ENCODE measurements at places on chromosomes 2 and 18.

- no peak for DNase-seq
Measured at GRCh38 chr2:84946204-84947009, 24.6 kb upstream of the KCMF1 start.

DNA sequence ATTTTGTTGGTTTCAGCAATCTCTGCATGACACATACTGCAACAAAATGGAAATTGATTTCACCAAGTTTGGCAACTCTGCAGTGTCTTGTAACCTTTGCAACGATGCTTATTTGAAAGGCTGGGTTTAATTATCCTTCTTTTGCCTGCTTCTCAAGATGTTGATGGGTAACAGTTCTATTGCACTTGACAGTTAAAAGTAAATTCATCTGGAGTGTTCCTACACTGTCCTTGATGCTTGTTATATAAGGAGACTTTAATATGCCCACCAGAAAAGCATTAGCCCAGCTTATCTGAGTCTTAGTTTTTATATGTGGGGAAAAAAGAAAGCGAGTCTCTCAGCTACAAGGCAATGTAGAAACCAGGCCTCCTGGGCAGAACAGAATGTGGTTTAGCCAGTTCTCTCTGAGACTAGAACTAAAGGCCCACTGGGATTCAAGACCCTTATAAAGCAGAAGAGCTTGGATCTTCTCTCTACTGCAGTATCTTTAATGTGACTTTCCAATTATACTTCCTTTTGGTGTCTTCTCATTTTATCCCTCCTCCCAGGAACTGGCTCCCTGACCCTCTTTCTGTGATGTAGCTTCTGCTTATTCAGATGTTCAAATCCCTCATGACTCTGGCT, 106.8 kb upstream of the LYPD6 start:
- DNase-seq = no peak

- DNase-seq = no peak
Measured at GRCh38 chr2:234348081-234348480, 148.8 kb downstream of the ARL4C start.

DNA sequence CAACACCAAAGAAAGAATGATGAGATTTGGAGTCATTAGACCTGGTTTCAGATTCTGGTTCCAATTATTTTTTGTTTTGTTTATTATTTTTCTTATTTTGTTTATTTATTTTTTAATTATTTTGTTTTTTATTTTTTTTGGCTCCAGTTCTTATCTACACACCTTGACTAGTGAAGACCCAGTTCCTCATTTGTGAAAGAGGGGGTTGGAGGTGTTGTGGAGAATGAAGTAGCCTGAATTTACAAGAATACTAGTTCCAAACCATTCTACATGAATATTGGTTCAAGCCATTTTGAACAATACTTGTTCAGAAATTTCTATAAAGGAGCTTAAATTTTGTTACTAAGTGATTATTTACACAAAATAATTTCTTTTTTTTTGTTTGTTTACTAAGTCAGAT, 6.9 kb upstream of the KCNJ13 start:
- no peak for DNase-seq

DNA sequence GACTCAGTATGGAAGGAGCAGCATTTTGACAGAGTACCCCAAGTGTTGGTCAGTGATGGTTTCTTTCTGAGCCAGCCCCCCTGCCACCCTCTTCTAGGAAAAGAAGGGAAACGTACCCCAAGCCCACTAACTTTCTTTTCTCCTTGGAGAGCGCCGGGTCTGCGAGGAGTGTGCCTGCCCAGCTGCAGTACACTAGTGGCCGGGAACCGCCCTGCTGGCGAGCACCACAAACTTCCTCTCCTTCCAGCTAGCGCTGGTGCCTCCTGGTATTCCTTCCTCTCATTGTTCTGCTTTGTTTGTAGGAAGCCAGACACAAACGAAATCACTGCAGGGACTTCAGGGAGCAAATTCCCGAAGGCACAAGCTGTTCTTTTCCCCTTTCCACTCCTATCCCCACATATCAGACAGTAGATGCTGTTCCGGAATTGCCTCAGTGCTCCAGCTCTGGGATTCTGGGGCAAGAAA, 1.8 kb downstream of the CCDC85A start:
- DNase-seq = no peak

DNA sequence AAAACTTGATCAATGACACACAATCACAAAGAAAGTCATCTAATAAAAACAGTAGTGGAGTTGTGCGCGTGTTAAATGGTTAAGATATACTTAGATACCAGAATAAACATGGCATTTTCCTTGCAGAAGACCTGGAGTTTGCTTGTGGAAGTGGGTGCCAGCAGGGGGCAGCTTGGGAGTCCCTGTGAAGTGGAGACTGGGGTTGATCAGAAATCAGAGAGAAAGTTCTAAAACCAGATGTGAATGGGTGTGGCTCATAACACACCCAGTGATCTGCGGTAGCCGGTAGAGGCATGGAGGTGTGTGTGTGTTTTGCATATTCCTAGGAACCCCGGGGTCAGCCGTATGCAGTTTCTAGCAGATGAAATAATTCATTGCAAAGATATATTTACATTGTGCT, 300.1 kb upstream of the TRIB2 start:
- DNase-seq = no peak

GRCh38 chr2:181891258-181891965, at the start of gene ITPRID2:
Gene ITPRID2 (plus strand): TSS chr2:181891730. CDS start chr2:181892067, 337 bp downstream.
- DNase-seq = peak; percentile 56

DNA sequence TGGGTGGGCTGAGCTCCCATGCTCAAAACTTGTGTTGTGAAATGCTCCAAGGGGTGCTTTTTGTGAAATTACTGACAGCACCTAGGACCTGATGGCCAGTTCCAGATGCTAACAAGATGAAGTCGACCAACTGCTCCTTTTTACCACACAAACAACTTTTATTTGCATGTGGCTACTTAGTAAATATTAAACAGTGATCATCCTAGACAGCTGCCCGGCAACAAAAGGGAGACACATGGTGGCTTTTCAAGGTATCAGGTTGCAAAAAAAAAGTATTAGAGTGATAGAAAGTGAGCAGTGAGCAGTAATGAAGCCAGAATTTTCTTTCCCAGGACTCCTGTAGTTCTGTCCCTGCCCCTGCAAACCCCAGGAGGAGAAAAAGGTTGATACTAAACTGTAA, 118.5 kb downstream of the RPIA start:
- no peak for DNase-seq

DNA sequence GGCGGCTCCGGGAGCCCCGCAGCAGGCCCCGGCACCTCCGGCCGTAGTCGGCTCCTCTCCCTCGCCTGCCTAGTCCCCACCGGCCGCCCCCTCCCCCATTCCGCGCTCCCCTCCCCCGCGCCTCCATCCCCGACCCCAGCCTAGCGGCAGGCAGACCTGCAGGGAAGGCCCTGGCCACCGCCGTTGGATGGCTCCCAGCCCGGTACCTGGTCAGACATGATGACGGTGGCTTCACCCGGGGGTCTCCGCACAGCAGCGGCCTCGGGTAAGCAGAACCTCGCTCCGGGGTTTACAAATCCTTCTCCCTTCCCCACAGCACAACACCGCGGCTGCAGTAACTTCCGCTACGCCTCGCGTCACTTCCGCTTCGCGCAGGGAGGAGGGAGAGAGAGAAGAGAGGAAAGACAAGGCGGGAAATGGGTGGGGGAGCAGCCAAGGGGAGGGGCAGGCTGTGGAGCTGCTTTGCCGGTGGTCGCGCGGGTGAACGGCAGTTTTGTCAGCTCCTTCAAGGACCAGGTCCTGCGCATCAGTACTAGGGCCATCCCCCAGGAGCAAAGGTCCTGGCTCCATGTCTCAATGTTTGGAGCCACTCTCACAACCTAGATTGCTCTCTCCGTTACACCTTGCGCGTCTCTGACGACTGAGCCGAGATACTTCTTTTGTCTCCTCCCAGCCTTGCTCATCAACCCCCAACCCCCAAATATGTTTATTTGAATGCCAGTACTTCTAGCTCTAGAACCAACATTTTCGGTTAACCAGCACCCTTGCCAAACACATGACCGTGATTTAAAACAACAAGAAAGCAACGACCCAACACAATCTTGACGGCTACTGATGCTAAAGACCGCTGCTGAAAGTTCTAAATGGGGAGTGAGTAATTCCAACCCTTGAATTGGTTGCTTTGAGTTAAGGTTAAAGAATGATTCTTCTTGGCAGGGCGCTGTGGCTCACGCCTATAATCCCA, at the start of gene SUMO1:
SUMO1 (minus strand) TSS at position 364 of the 964 bp plus-strand sequence; CDS start at position 218, 146 bp downstream.
- DNase-seq = peak; percentile 38

DNA sequence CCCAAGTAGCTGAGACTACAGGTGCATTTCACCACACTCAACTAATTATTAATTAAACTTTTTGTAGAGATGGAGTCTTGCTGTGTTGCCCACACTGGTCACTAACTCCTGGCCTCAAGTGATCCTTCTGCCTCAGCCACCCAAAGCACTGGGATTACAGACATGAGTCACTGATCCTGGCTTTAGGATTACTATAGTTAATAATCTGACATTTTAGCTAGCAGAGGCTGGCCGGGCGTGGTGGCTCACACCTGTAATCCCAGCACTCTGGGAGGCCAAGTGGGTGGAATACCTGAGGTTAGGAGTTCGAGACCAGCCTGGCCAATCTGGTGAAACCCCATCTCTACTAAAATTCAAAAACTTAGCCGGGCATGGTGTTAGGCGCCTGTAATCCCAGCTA, 39.5 kb downstream of the USP34 start:
- DNase-seq = no peak

DNA sequence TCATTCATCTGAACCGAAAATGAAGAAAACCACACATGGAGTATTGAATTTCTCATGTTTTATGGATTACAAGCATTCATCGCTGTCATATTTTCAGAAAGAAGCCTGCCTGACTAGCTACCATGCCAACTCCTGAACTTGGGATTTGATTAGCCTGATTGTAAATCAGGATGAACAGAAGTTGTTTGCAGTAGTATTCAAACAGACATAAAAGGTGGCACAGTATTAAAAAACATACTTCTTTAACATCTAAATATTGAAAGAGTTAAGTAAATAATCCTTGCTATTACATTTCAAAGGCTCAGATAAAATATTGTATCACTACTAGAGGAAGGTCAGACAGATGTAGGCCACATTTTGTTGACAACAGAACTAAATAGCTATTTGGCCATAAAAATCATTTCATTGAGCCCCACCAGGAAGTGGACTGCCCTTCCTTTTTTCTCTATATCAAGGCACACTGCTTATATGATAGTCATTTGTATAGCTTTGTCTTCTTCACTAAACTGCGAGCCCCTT, 21.6 kb downstream of the SLC38A11 start:
- DNase-seq = no peak

- DNase-seq = no peak
Measured at GRCh38 chr2:42060028-42060427, 12.2 kb downstream of the PKDCC start.

DNA sequence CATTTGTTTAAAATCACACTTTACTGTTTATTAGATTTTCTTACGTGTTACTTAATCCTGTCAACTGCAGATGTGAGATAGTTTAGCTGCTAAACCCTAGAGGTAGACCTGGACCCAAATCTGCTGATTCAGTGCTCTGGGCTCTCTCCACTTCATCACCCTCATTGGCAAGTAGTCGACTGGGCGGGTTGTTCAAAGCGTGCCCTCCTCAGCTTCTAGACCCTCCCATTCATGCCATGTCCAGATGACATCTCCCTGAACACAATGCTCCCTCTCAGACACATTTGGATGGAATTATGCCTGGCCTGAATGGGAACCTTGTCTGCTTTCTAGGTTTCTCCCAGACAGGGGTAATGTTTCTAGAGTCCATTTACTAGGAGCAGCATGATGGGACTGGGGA, 43.7 kb downstream of the RPIA start:
- DNase-seq = no peak

DNA sequence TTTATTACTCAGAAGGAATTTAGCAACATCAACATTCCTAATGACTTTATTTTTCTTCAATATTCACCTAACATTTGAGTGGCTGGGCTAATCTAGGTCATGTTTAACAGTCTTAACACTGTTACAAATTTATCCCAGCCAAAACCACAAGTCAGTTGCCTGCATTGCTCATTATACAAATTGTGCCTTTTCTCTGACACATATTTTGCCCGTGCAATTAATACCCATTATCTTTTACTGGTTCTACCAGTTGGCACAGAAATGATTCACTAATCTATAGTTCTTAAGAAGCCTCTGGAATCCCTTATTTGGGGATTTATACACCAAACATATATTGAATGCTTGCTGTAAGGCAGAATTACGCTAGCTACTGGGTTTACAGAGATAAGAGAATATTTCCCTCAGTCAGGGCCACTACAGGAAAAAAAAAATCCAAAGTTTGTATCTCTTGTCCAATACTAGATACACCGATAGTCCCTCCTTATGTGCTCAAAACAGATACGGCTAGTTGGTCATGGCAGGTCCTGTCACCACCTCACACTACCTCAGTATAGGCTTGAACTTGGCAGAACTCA, 46.3 kb downstream of the ZCCHC2 start:
- DNase-seq = no peak

DNA sequence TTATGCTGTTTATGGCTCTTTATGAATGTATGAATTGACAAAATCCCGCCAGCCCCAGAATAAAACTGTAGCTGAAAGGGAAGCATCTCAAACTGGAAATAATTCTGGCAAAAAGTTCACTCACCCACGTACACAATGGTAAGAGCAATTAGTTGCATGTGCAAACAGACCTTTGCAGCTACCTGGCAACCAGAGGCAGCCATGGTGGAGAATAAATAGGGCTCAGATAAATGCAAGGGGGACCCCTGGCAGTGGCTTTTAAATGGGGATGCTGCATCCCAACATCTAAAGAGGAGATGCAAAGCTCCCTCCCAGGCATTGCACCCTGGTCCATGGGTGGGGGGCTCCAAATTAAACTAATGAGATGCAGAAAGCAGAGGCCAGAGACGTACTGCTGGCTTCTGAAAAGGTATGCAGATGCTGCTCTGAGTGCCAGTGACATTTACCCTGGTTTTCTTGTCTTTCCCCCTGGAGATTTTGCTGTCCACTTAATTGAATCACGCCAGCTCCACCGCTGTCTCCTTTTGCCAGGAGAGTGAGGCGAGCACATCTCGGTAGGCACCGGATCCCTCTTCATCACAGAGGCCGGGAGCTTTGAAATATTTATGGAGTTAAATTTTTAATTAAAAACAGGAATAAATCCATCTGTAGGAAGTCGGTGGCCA, 126.6 kb upstream of the NRP2 start:
- no peak for DNase-seq

- no peak for DNase-seq
Measured at GRCh38 chr2:140205093-140205492, 1424.9 kb upstream of the NXPH2 start.

GRCh38 chr18:34491719-34492118, 218.4 kb upstream of the DTNA start:
- DNase-seq = no peak

DNA sequence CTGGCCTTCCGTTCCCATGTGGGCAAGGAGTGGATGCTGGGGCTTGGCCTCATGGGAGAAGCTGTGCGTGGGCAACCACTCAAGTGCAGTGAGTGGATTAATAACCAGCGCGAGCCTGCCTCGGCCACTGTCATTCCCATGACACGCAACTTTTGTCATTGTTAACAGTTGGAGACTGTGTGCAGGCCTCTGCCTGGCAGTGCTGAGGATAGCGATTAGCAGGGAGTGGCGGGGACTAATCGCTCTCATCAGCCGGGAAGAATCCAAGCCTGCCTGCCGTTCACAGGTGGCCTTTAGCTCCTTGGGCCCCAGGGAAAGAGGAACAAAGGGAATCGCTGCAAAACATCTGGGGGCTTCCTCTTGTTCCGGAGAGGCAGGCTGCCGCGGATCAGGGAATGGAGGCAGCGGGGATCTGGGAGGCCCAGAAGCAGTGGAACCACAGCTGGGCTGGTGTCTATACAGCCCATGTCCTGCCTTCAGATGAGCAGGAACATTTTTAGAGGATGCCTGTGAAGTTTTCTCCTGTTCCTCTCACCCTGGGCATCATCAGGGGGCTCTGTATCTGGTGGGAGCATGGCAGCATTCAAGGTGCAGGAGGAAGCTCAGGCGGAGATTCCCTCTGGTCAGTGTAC, 53.8 kb downstream of the CTIF start:
- DNase-seq = no peak

GRCh38 chr2:317501-318424, 29.9 kb upstream of the ALKAL2 start:
- no peak for DNase-seq

Measured in NCI-H2107 (cell line).